Glutamatergic neuron (in vitro differentiated cells): ENCODE measurements at places on chromosomes 4 and X.

GRCh38 chrX:17967888-17968287, 106.8 kb upstream of the RAI2 start:
- no peak for DNase-seq

- DNase-seq, result no peak
Measured at GRCh38 chr4:75867130-75867529, 35.1 kb downstream of the PPEF2 start.

- peak; percentile 80 for DNase-seq
Measured at GRCh38 chr4:2755821-2756690, at the start of gene TNIP2. TNIP2 (minus strand) TSS chr4:2756336; CDS start chr4:2756289, 47 bp downstream.

DNA sequence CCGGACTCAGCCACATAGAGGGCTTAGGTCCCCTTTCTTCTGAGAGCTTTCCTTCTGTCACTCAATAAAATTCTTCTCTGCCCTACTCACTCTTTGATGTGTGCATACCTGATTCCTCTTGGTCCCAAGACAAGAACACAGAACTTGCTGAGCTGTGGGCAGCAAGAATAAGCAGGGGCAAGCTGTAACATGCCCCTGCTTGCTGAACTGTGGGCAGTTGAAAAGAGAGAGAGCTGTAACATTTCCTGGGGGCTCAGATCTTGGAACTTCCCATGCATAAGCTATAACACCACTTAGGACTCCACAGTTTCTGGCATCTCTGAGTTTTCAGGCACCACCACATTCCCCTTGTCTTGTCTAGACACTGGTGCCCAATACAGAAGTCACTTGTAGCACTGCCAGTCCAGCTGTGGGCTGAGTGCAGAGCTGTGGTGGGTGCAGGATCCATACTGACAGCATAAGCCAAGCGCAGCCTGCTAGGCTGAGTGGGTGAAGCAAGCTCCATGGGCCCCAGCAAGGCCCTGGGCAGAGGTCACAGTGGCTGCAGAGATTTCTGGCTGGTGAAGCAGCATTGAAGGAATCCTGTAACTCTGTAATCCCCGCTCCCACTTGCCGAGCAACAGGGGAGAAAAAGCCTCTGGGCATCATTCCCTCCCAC, 241.2 kb downstream of the PCDH10 start:
- DNase-seq, result no peak

GRCh38 chr4:10354225-10354624, 103.0 kb downstream of the ZNF518B start:
- DNase-seq, result no peak

DNA sequence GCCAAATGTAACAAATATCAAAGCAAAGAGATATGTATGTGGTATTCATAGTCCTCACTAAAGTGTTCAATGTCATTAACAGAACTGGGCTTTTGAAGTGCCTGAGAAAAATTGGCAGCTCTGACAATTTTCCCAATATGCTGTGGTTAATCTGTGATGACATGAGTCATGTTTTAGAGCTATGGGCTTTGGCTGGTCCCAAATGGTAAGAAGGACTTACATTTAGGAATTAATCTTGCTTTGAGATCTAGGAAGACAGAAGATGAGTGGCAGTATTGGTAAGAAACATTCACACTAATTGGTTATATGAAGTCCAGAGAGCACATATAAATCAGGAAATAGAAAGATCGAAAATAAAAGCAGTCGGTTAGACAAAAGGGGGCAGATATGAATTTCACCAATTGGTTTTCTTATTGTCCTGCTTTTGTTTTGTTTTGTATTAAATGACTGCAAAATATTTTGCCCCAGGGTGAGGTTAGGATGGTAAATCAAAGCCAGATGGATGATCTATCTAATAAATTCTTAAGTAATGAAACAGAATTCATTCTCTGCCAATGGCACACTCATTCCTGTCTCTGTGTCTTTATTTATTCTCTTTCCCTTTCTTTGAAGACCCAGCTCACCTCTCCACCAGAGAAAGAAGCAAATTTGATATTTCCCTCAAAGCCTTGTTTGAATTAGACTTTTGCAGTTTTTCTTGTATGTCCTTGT, 993.1 kb downstream of the RPA4 start:
- no peak for DNase-seq

DNA sequence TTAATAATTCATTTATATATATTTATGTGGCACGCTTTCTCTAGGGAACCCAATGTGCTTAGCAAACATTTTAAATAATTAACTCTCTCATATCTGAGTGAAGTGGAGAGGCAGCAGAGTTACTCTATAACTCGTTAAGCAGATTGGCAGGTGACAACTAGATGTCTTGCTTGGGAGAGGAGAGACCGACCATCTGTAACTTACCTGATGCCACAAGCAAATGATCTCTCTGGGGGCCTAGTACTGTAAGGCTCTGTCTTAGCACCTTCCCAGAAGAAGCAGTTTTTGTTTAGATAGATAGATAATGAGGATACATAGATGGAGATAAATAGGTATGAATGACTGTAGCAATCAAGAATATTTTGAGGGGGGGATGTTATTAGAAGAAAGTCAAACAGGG, 11.9 kb upstream of the SEL1L3 start:
- DNase-seq, result no peak

- no peak for DNase-seq
Measured at GRCh38 chr4:96097040-96097607, 257.2 kb downstream of the PDHA2 start.
